ENCODE measurements at places on chromosomes 7 and 10.

DNA sequence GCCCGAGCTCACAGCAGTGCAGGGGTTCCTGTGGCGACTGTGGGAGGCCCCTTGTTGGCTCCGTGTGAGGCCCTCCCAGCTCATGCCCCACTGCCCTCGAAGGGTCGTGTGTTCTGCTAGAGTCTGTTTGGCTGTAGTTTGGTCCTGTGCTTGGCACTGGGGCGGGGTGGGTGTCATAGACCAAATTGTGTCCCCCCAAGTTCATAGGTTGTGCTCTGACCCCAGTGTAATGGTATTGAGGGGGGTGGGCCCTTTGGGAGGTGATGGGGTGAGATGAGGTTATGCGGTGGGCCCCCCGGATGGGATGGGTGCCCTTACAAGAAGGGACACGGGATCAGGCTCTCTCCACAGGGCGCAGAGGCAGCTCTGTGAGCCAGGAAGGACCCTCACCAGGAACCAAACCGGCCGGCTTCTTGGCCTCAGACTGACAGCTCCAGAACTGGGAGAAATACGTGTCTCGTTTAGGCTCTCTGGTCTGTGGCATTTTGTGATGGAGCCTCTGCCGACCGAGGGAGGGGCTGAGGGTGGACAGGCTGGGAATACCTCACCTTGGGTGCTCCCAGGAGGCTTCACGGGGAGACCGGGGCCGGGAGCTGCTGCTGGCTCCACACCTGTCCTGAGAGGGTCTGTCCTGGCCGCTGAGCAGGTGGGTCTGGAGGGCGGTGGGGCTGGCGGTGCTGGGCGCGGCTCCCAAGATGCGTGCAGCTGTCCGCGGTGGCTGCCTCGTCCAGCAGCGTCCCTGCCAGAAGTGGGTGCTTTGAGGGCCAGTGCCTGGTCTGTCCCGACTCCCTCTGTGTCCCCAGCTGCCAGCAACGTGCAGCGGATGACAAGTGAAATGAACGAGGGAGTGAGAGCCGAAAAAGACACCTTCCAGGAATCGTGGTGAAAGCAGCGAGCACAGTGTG, 89.4 kb downstream of the INPP5A start:
- DNase-seq, result no peak

DNA sequence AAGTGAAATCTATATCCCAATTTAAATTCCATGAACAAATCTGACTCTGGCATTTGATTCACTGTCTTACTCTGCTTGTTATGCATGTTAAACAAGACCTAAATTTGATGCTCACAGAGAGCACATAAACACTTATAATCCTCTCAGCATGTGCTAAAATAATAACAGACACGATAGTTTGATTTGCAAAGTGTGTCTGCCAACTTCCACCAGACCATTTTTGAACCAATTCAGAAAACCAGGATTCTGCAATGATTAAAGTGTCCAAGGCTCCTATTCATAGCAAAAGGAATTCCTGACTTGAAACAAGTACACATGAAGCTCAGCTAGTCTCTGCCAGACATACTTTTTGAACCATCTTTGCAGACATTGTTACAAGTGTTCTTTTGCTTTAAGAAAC, 11.2 kb downstream of the RBM20 start:
- DNase-seq, result no peak

GRCh38 chr7:132516042-132516840, 60.0 kb downstream of the PLXNA4 start:
- no peak for DNase-seq

GRCh38 chr10:29525762-29526161, 109.0 kb downstream of the SVIL start:
- DNase-seq, result no peak

GRCh38 chr10:71964743-71965515, 734 bp downstream of the CHST3 start:
- no peak for DNase-seq

GRCh38 chr10:1600861-1601260, 136.5 kb downstream of the ADARB2 start:
- DNase-seq, result peak; percentile 39

- no peak for DNase-seq
Measured at GRCh38 chr10:123212640-123213039, 58.4 kb downstream of the BUB3 start.

- DNase-seq, result no peak
Measured at GRCh38 chr10:1577373-1577770, 160.0 kb downstream of the ADARB2 start.

GRCh38 chr7:150823043-150823442, 22.5 kb downstream of the TMEM176A start:
- no peak for DNase-seq

DNA sequence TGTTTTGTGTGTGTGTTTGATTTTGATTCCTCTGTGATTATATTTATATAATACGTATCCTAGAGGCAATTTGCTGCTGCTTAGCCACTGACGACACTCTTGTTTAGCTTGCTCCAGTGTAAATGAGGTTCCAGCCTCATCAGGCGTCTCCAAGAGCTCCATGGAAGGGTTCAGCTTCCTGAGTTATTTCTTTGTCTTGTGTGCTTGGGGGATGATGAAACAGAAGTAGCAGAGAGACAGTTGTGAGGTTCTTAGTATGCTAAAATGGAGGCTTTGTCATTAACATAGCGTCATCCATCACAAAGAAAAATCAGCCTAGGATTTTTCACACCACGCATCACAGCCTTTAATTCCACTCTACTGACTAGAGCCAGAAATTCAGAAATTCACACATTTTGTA, 85.1 kb downstream of the KLF6 start:
- DNase-seq, result no peak

DNA sequence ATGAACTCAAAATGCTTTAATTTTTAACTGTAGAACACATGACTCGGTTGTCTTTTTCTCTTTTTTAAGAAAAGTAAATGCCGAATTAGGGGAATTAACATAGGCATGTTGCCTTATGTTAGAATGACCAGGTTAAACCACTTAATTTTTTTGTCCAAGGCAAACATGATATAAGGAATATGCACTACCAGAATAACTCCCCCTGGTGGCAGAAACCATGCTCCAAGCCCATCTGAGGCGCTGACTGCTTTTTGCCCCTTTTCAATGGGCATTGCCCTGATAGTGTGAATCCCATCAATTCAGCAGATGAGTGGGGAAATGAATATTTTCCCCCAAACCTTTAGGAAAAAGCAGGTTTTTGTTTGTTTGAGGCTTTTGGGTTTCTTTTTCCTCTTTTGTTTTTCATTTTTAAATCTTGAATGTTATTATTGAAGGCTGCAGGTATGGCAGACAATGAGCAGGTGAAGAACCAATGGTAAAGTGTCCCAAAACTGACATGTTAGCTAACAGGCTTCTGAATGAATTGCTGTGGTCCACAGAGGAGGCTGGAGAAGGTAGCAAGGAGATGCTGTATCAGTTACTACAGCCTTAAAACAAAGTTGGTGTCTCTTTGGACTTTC, 284.3 kb downstream of the SORCS3 start:
- peak; percentile 60 for DNase-seq

GRCh38 chr7:132655131-132655727, 79.0 kb upstream of the PLXNA4 start:
- DNase-seq, result peak; percentile 7

GRCh38 chr7:140864732-140865131, 60.0 kb downstream of the BRAF start:
- no peak for DNase-seq

DNA sequence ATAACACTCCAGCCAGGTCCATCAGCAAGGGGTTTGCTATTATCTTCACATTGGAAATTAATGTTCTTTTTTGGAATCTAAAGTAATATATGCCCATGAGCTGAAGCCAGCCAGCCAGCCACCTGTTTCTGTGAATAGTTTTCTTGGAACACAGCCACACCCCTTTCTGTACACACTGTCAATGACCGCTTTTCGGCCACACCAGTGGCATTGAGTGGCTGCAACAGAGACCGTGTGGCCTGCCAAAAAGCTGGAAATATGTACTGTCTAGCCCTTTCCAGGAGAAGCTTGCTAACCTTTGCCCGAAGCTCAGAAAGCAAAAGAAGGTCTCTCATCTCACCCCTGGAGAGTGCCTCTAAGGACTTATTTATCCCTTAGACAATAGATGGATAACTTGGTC, 98.5 kb upstream of the NPS start:
- DNase-seq, result no peak

GRCh38 chr7:148095066-148095465, 495.5 kb upstream of the C7orf33 start:
- no peak for DNase-seq

DNA sequence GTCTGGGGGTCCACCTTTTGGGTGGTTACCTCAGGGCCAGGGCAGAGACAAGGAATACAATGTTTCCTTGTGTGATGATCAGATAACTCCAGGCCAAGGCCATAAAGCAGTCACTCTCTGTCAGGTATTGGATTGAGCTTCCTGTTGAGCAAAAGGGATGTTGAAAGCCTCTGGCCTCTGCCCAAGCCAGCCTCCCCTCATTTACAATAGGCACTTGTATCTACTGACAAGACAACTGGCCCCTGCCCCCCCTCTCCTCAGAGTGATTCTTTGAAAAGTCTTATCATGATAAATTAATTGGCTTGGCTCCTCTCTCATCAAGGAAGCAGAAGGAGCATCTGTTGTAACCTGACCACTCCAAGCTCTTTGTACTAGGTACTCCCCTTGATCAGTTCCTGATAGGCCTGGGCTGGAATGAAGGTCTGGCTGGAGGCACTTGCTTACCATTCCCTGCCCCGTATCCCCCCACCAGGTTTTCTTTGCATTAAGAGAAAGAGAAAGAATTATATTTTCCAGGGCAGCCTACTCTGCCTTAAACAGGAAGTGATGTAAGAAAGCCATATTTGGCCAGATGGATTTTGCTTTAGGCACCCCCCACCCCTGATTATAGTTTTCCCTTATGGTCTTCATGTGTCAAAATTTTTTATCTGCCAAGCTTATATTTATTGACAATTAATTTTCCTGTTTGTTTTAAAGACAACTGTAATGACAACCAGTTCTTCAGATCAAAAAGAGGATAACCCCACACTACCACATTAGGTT, 42.1 kb upstream of the HPS1 start:
- no peak for DNase-seq

Data from GM12865 (cell line).